CD4-positive, alpha-beta memory T cell (primary cell): ENCODE measurements at places on chromosomes 7 and 10.

DNA sequence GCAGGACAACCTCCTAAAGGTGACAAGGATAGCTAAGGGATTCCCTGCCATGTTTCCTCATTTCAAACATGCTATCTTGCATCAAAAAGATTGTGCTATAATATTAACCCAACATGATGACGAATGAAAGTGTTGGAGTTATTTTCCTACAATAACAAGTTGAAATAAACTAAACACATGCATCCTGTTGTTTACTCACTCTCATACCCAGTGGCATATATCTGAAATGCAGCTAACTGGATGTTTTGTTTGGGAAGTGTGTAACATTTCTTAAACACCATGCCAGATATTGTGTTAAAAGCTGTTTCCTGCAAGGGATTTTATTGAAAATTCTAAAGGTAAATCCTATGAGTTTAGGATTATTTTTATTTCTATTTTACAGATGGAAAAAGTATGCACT lies 139.6 kb downstream of the TFPI2 start:
- DNase-seq: no peak

GRCh38 chr10:82206831-82207230 lies 331.8 kb downstream of the NRG3 start:
- no peak for DNase-seq

- DNase-seq: no peak
Measured at GRCh38 chr10:89813546-89813945, 112.2 kb downstream of the KIF20B start.

GRCh38 chr10:93081318-93081717 lies 7.6 kb downstream of the CYP26A1 start:
- no peak for DNase-seq

DNA sequence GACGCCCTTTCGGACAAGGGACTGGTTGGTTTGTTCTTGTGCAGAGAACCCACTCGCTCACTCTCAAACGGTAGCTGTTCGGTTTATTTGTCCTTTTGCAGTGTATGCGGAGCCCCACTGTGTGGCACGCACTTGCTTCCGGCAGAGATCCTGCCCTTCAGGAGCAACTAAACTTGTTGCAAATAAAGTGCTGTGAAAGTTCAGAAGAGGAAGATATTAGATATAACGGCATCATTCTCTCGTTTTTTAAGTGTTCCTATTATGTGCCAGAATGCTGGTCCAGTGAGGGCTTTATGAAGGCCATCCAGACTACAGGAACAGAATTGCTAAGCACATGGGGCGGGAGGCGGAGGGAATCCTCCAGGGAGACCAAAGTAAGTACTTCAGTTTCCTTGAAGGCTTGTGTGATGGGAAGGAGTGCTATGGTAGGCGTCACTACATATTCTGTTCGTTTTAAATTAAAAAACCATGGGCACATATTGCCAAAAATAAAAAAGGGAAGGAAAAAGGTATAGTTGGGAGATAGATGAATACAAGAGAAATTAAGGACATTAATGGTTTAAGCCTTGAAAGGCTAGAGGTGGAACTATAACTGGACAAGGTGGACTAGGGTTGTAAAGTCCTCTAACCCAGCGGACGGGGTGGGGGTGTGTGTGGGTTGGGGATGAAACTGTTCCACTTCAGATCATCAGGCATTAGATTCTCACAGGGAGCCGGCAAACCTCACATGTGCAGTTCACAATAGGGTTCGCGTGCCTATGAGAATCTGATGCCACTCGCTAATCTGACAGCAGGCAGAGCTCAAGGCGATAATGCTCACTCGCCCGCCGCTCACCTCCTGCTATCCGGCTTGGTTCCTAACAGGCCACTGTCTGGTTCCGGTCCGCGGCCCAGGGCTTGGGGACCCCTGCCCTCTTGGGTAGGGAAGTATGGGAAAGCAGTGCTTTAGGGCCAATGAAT lies 704 bp upstream of the ERLIN1 start:
- no peak for DNase-seq

- DNase-seq: no peak
Measured at GRCh38 chr10:86957471-86958115, at the start of gene MMRN2. TSS of gene MMRN2 (minus strand) at chr10:86957615. CDS start at chr10:86957541, 74 bp downstream.

- DNase-seq: no peak
Measured at GRCh38 chr7:30751696-30752273, at the start of gene INMT. TSS of gene INMT (plus strand) at chr7:30752135. CDS start at chr7:30752151, 16 bp downstream.

- no peak for DNase-seq
Measured at GRCh38 chr7:91375378-91375777, 111.1 kb downstream of the FZD1 start.

DNA sequence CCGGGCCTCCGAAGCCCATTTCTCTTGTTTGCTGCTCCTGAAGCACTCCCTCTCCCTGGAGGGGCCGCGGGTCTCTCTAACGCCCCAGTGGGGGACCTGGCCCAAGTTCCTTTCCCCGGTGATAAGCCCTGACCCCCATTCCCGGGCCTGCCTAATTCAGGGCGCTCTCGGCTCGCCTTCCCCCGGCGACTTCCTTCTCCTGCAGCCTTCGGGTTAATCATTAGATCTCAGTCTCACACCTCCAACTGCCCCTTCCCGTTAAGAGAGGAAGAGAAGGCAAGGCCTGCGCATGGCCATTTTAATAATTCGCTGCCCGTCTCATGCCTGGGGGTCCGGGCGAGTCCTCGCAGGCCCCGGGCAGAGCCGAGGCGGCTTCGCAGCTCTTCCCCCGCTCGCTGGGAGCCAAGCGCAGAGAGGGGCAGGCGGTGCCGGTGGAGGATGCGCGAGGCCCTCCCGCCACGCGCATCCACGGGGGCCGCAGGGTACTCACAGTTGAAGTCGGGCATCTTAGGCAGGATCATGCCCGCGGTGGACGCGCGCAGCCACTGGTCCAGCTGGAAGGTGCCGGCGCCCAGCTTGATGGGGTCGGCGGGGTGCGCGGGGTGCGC lies 1.2 kb downstream of the MNX1 start:
- DNase-seq: no peak

DNA sequence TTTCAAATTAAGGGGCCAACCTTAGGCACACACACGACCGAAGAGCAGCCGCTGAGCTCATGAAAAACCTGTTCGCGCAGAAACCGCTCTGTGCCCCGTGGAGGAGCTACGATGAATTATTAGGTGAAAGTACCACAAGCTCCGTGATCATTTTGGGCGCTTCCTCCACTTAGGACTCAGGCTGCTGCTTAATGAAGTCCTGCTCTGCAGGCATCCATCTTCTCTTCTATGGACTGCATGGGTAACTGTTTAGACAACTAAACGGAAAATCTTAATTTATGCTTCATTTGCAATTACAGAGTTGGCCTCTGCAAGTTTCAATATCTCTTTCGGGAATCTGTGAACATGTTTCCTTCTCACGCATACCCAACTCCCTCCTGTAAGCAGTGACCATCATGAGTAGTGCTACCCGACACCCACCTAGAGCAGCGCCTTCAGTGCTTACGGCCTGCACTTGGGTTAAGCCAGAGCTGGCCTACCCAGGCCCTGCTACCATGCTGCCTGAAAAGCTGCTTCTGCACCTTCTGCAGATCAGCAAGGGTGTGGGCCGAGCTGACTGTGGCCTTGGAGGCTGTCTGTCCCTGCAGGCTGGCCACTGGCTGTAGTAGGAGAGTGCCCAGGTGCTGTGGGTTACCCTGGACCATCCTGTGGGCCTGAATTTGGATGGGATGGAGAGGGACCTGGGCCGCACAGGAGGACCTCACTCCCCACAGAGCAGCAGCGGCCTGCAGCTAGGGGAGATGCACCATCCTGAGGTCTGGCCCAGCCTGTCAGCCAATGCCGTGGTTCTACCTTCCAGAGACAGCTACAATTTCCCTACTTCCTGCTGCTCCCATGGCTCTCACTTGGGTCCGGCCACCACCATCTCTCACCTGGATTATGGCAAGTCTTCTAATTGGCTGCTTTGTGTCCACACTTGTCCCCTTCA lies 36.0 kb downstream of the GNA12 start:
- DNase-seq: no peak

GRCh38 chr10:126946746-126947145 lies 41.5 kb downstream of the DOCK1 start:
- DNase-seq: no peak

GRCh38 chr10:92438220-92438619 lies 135.7 kb downstream of the IDE start:
- DNase-seq: no peak

- no peak for DNase-seq
Measured at GRCh38 chr10:24341371-24341770, 132.4 kb downstream of the KIAA1217 start.

- no peak for DNase-seq
Measured at GRCh38 chr7:135334830-135335543, 101.3 kb downstream of the STRA8 start.

- no peak for DNase-seq
Measured at GRCh38 chr10:44335330-44336021, 49.4 kb downstream of the CXCL12 start.

GRCh38 chr10:3740157-3740871 lies 44.7 kb downstream of the KLF6 start:
- DNase-seq: no peak

DNA sequence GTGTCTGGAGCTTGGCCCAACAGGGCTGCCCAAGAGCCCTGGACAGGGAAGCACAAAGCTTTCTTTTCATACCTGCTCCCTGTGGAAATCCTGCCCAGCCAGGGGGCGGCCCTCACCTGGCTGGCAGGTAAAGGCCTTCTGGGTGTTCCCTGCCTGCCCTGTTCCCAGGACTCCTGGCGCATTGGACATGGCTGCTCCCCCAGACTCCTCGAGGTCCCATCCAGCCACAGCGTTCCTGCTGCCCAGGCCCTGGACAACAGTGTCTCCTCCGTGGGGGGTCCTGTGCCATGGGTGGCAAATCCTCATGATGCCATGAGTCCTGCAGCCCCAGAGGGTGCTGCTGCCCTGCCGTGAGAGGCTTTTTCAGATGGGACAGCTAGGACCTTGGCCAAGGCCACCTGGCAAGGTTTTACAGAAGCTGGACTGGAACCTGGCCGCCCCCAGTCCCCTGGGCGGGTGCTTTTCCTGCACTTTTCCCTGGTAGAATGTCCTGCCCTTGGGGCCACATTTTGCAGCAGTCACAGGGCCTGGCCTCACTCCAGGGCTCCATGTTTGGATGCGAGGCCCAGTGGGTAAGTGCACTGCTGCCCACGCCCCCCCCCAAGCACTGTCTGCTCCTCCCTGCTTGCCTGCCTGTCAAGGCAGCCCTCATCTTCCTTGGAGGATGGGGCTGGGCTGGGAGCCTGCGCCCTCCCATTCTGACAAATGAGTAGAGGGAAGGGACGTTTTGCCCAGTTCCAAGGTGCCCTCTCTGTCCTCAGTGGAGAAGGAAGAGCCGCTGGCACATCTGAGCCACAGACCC lies 60.7 kb downstream of the LHPP start:
- DNase-seq: no peak

- peak; percentile 45 for DNase-seq
Measured at GRCh38 chr7:66921918-66922486, 977 bp downstream of the TMEM248 start.

DNA sequence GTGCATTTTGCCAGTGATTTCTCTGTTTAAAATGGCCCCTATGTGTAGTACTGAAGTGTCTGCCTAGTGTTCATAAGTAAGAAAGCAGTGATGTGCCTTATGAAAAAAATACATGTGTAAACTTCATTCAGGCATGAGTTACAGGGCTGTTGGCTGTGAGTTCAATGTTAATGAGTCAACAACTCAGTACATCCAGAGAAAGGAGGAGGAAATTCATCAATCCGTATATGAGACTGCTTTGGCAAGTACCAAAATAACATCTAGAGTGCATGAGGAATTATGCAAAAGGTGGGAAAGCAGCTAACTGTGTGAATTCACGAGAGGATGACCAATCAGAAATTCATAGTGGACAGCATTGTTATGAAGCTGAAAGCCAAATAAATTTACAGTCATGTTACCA lies 255.6 kb downstream of the ZEB1 start:
- DNase-seq: no peak

DNA sequence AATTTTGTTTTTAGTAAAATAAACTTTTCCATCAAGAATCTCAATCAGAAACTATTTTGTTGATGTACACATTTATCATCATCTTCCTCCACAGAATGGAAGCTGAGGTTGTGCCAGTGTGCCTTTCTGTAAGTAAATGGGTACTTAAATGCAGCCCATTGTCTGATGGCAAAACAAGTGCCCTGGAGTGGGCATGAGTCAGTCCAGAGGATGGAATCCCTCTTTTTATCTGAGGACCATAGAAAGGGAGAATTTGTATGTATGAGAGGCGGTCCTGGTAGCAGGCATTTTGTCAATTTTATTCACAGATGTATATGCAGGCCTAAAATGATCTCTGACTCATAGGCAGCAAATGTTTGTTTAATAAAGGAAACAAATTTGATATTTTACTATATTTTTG lies 102.1 kb upstream of the MAGI2 start:
- DNase-seq: no peak

- no peak for DNase-seq
Measured at GRCh38 chr10:76624470-76624869, 1013.1 kb downstream of the KCNMA1 start.

- DNase-seq: no peak
Measured at GRCh38 chr7:117043108-117043825, 90.0 kb downstream of the ST7 start.

- DNase-seq: no peak
Measured at GRCh38 chr7:41125343-41125742, 577.5 kb downstream of the INHBA start.

GRCh38 chr7:28558236-28558635 lies 145.9 kb downstream of the CREB5 start:
- DNase-seq: no peak

- DNase-seq: no peak
Measured at GRCh38 chr7:157889480-157889879, 552.7 kb downstream of the DNAJB6 start.

DNA sequence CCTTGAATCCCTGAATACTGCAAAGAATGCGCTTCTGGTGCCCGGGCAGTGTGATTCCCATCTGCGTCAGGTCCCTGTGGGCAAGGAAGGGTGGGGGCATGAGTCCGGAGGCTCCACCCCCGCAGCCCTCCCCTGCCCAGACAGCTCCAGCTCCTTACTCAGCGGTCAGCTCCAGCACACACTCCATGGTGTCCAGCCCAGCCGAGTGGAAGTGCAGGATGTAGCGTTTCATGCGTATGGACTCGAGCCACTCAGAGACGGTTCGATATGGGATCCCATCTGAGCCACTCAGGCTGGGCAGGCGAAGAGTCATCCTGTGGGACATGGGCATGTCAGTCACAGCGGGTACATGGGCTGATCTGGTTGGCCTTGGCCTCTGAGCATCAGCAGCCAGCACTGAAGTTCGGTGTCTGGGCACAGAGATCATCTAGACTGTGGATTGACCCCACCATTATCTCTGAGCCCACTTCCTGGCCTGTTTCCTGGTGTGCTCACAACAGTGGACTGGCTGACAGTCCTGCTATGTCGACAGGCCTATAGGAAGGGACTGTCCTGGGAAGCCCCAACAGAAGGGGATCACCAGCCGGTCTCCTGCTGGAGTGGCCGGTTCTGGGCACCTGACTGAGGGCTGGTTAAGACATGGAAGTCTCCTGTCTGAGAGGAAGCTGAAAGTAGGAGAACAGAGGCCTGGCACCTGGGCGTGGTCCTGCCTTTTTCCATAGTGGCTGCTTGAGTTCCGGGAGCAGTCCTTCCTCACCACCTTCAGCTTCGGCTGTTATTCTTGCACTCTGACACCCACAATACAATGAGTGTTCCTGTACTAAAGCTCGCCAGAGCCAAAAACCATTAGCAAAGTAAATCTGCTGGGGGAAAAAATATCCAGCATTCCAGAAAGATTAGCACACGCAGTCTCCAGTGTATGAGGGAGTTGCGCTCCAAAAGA lies 10.6 kb downstream of the ZYX start:
- DNase-seq: no peak

- DNase-seq: no peak
Measured at GRCh38 chr7:132084776-132085388, 491.4 kb downstream of the PLXNA4 start.
